ENCODE measurements at places on chromosomes 1 and 21.

- DNase-seq, result peak; percentile 78
These were observed 205.0 kb downstream of the HIVEP3 start for GRCh38 chr1:41713557-41714327.

DNA sequence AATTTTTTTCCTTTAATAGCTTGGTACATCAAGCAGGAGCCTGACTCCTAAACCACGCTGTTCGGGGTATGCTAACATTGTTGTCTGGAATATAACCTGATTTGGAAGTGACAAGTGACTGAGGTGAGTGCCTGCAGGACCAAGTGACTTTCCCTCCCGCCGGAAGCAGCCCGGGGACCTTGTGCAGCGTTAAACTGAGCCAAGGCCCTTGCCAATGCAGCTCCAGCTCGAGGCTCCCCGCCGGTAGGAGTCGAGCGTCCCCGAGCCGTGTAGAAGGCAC is 716 bp upstream of the MTARC1 start:
- no peak for DNase-seq

GRCh38 chr1:43366601-43367025 is 1.2 kb downstream of the ELOVL1 start:
- no peak for DNase-seq

DNA sequence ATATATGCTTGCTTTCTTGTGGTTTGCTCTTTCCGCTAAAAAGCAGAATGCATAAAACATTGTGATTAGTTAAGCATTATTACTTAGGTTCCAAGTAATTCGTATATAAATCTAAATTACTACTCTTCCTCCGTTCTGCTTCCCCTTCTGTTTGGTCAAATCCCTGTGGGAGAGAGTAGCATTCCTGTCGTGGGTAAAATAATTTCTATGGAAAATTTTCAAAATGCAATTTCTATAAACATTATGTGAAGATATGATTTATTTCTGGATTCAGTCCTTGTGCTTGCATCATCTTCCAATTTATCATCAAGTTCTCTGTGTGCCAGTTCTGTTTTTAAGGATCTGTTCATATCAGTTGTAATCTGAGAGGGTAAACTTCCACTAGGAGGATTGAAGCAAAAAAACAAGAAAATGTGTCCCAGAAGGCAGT is 7.2 kb upstream of the WARS2 start:
- DNase-seq, result peak; percentile 12

DNA sequence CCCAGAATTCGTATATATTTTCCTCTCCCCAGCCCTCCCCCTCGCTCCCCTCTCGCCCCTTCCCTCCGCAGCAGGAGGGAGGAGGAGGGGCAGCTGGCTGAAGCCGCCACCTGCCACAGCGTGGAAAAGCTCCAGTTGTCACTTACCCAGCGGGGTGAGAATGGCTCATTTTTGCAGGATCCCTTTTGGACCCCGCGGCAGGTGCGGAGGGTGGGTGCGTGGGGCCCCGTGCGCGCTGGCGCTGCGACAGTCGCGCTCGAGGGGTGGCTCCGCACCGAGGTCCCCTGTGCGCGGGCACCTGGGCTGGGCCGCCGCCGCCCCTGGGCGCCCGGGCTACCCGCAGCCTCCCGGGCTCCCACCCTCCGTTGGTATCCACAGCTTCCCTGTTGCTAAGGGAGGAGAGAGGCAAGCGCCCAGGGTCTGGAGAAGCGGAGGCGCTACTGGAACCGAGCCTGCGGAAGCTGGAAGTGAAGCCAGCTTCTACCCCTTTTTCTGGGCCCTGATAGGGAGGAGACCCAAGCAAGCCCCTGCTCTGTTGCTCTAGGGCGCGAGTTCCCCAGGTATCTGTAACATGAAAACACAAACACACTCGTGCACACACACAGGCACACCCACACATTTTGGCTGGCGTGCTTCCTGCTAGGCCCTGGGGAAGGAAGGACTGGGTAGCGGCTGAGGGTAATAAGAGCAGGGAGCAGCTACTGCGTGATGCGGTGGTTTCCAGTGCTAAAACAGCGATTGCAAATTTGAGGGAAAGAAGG is at the start of gene ERICH3:
Gene ERICH3 (minus strand): TSS at position 442 of the 761 bp plus-strand sequence. CDS start 273 bp downstream, at position 169.
- DNase-seq, result no peak

DNA sequence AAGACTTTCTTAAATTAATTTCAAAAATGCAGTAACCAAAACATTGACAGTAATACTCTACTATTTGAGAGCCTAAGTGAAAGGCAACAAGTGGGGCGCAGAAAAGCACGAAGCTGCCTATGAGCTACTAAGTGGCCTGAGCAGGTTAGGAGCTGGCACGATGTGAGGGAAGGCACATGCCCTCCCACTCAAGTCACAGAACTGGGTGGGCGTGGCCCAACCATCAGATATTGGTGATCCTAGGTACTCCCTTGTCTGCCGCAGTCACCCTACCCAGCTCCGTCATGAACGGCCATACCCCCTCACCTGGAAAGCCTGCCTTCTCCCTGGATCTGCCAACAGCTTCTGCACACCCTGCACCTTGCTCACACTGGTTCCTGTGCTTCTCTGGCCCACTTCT is 40.8 kb downstream of the SSBP3 start:
- DNase-seq, result no peak

GRCh38 chr1:222034790-222035189 is 292.9 kb upstream of the DUSP10 start:
- DNase-seq, result no peak

- DNase-seq, result no peak
These were observed 14.5 kb downstream of the SAMD11 start for GRCh38 chr1:938088-938683.

- DNase-seq, result no peak
These were observed 344.9 kb upstream of the RUNX1 start for GRCh38 chr21:35394049-35394448.
